Fibroblast of upper back skin (primary cell): ENCODE measurements at places on chromosomes 5 and 9.
A peak's percentile ranks its signal among the peaks of the same experiment; 100 is the strongest.

DNA sequence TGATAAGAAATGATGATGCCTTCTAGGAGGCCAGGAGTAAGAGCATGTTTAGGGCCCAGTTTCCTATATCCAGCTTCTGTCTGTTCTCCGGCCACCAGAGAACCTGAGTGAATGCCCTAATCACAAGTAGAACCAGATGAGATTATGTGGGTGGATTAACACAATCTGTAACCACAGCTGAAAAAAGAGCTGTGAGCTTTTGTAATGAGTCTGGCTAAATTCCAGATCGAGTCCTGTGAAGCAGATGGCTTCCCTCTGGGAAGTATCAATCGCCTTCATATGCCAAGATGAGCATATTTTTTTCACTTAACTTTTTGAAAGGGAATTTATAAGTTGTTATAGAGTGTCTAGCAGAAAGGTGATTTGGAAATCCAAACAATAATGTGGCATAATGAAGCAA, 99.8 kb downstream of the NNT start:
- DNase-seq = peak; percentile 60

GRCh38 chr5:117039035-117039434, 464.4 kb upstream of the SEMA6A start:
- DNase-seq = no peak

DNA sequence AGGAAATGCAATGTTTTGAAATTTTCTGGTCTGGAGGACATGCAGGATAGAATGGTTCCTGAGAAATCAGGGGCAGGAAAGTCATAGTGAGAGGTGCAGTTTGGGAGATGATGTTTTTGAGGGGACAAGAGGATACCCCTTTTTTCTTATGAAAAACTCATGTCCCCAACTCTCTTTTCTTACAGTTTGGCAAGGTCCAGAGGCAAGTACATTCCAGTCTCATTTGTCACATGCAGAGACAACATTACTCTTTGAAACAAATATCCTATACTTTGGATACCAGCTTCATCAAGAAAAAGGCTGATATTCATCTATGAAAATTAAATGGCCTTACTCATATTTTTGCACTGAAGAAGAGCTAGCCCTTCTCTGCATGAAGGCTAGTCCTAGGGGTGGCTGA, 48.2 kb downstream of the EQTN start:
- no peak for DNase-seq

DNA sequence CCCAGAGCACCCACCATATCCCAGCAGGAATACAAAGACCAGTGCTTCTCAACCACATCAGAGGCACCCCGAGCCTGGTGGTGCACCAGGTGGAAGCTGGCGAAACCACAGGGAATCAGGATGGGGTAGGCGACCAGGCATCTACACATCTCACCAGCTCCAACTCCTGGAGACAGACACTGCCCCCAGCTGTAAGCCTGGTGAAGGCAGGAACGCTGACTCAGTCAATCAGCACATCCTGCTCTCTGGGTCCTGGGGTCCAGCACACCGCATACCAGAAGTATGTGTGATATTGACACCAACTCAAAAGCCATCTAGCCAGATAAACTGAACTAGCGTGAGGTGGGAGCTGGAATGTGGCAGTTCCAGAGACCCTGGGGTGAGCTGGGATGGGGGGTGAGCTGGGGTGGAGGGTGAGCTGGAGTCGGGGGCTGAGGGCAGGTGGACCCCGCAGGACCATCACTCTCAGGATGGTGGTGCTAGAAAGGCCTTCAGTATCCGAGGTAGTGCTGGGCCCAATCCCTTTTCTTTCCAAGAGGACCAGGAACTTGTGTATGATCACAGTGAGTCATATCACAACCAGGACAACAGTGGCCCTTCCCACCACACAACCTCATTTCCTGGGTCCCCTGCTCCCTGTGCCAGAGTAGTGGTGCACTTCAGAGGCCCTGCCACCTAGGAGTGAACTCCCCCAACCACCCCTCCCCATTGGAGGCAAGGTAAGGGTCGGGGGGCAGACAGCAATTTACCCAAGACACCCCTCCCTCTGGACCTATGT, 2.5 kb downstream of the DBN1 start:
- peak; percentile 69 for DNase-seq

GRCh38 chr5:172334196-172334595, 50.6 kb upstream of the UBTD2 start:
- DNase-seq = no peak

GRCh38 chr5:176608142-176608705, 1.7 kb downstream of the GPRIN1 start:
- no peak for DNase-seq

- no peak for DNase-seq
These were observed 109.2 kb downstream of the ANXA2R start for GRCh38 chr5:42930934-42931333.

GRCh38 chr9:128142061-128142460, 7.2 kb upstream of the LCN2 start:
- DNase-seq = no peak

- DNase-seq = no peak
These were observed 103.4 kb downstream of the PSD2 start for GRCh38 chr5:139898981-139899380.

DNA sequence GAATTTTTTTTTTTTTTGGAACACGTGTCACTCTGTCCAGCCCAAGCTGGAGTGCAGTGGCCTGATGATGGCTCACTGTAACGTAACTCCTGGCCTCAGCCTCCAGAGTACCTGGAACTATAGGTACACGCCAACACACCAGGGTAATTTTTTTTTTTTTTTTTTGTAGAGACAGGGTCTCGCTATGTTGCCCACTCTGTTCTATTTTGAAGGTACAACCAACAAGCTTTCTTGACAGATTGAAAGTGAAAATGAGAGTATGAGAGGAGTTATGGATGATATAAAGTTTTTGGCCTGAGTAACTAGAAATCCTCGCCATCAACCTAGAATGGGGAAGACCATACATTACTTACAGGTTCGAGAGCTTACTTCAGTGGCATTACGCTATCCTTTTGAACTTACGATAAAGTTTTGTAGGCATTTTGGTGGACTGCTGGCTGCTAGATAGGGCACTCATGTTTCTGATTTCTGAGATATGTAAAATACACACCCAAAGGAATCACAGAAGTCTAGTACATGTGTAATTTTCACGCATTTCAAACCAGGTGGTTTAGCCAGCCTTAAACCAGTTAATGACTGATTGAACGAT, 806 bp upstream of the CDC42SE2 start:
- DNase-seq = no peak
